ENCODE measurements at places on chromosomes 3 and 15. TPM values are rescaled to one million over a fixed set of nuclear protein-coding genes. Genes with fewer than 3 reads are reported as not detected.

TXNRD3 gene
- 15.1 TPM for total RNA-seq

TGFBR2 gene
- 125 TPM for total RNA-seq

DNA sequence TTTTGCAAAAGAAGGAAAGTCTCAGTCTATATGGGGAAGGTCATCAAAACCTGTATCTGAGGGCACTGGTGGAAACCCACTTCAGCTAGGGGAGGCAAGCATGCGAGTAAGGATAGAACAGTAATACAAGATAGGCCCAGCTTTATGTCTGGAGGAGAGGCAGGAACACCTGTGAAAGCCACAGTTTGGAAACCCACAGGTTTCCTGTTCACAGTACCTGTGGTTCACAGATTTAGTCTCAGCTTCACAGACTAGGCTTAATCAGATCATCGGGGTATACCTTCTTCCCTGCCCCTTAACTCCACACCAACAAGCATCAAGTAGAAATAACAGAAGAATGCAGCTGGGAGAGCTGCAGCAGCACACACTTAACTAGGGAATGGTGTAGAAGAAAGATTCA lies 36.2 kb downstream of the C2CD4B start:
- no peak for DNase-seq

DNA sequence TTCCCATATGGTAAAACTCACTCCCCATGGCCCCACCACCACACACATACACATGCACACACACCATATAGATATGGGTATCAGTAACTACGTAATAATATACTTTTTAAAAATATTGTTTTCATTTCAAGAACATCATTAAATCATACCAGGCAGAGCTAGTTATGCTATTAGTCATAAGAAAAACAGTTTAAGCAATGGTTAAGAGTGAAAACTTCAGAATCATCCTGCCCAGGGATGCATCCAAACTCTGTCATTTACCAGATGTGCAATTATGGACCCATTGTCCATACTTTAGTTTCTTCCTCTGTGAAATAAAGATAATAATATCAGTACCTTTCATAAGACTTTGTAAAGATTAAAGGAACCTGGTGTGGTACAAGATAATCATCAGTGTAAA lies 608.3 kb downstream of the RBMS3 start:
- no peak for DNase-seq

DNA sequence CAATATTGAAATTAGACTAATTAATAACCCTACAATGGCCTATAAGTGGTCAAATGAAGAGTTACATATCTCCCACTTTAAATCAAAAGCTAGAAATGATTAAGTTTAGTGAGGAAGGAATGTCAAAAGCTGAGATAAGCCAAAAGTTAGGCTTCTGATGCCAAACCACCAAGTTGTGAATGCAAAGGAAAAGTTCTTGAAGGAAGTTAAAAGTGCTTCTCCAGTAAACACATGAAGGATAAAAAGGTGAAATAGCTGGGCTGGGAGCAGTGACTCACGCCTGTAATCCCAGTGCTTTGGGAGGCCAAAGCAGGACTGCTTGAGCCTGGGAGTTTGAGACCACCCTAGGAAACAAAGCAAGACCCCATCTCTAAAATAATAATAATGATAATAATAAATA lies 46.9 kb upstream of the DCUN1D1 start:
- DNase-seq = no peak

GRCh38 chr3:151974067-151974466 lies 100.6 kb downstream of the SUCNR1 start:
- no peak for DNase-seq

ZMYND10 gene
- total RNA-seq = 0.44 TPM

- DNase-seq = no peak
Observed at GRCh38 chr15:85603160-85603559, 191.6 kb downstream of the KLHL25 start.

TM4SF1 gene
- total RNA-seq = 79.5 TPM

ARPP21 gene
- total RNA-seq = not detected

DNA sequence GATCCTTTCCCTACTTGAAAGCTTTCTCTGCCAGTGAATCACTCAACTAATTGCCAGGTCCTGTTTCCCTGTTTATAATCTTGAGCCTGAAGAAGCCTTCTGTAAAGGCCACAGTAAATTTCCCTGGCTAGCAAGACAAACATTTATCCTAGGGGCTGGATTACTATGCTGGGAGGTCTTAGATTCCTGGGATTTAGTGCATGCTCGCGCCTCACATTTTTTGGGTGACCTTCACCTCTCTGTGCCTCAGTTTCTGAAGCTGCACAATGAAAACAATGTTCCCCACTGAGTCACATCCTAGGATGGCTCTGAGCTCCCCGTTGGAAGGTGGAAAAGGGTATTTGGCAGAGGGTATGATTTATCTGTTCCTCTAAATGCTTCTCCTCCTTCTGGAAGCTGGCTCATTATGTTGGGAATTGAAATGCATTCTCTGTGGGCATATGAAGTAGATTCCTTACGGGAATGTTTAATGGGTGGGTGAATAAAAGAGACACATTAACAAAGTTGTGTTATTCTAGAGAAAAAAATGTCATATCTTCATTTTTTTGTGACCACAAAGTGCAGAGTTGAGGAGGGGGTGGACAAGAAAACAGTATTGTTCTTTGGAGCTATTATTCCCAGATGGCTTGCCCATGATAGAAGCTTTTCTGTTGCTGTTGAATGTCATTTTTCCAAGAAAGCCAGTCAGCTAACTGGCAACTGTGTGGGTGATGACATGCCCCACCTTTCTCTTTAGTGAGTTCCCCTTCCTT lies 32.4 kb downstream of the LSM3 start:
- DNase-seq = no peak

SPSB4 gene
- not detected for total RNA-seq

TMCO5A gene
- not detected for total RNA-seq

DNA sequence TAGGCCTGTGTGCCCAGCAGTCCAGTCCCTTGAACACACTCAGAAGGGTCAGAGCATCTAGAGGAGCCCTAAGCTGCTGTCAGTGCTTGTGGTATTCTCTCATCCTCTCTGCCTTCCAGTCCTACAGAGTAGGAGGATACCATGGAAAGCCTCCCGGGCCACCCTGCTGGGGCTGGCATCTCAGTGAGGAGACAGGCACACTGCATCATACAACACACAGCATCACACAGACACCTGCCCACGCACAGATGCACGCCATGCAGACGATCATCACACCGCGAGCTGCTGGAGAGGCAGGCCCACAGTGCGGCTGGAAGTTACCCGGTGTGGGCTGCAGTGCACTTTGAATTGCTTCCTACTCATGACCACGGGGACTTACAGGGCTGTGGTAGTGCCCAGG lies 15.2 kb downstream of the GABRA5 start:
- DNase-seq = no peak

UBE2Q2 gene
- total RNA-seq = 32.1 TPM

XCR1 gene
- total RNA-seq = not detected

DNA sequence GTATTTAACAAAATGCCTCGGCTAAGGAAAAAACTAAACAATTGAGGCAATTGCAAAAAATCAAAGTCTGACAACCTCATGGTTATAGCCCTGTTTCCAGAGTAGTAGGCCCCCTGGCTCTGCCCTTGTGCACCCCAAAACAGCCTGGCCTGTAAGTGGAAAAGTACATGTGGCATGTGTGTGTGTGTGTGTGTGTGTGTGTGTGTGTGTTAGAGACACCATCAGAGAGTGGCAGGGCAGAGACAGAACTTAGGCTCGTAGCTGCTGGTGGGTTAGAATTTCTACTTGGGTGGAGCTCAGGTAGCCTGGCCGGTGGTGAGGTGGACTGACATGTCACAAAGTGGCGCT lies 14.1 kb upstream of the AHSG start:
- no peak for DNase-seq

GNL3 gene
- 126 TPM for total RNA-seq

NR1D2 gene
- 19.9 TPM for total RNA-seq

- no peak for DNase-seq
Observed at GRCh38 chr3:60812502-60812901, 438.8 kb downstream of the FHIT start.

GRCh38 chr15:61653110-61653509 lies 407.1 kb downstream of the VPS13C start:
- DNase-seq = no peak

- no peak for DNase-seq
Observed at GRCh38 chr3:61632568-61633175, 71.3 kb downstream of the PTPRG start.

- DNase-seq = no peak
Observed at GRCh38 chr3:138943724-138944653, 2.9 kb downstream of the FOXL2 start.

CFAP100 gene
- total RNA-seq = not detected

GRCh38 chr15:80969316-80969715 lies 20.3 kb downstream of the MESD start:
- DNase-seq = no peak

GRCh38 chr3:19598870-19599269 lies 335.1 kb downstream of the EFHB start:
- DNase-seq = no peak

DNA sequence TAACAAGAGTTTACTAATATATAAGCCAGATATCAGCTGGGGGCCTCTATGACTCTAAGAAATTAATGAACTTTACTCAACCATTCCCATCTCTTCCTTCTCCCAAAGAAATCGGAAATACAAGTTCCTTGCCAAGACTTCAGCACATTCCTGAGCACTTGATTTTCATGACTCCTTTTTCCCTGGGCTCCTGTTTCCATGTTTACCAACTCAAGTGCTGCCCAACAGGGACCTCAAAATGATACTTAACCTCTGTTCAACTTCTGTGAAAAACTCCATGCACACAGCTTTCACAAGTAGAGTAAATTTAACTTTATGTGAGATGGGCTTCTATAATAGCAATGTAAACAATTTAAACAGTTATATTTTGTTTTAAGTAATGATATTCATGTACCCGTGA lies 315.8 kb upstream of the CDIN1 start:
- DNase-seq = no peak

- DNase-seq = no peak
Observed at GRCh38 chr3:15977598-15978232, 179.9 kb upstream of the ANKRD28 start.

ISL2 gene
- 0.27 TPM for total RNA-seq

DNA sequence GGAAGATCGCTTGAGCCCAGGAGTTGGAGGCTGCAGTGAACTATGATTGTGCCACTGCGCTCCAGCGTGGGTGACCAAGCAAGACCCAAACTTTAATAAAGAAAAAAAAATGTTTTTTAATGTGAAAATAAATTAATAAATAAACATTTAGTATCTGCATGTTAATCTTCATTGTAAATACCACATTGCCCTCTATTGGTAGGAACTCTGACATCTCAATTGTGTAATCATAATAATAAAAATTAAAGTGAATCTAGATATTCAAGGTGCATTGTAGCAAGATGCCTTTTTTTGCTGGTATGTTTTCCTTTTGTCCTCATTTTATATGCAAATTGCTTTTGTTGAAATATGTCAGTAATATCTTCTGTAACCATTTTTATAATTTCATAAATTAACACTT lies 95.0 kb upstream of the LIMD1 start:
- no peak for DNase-seq

DNA sequence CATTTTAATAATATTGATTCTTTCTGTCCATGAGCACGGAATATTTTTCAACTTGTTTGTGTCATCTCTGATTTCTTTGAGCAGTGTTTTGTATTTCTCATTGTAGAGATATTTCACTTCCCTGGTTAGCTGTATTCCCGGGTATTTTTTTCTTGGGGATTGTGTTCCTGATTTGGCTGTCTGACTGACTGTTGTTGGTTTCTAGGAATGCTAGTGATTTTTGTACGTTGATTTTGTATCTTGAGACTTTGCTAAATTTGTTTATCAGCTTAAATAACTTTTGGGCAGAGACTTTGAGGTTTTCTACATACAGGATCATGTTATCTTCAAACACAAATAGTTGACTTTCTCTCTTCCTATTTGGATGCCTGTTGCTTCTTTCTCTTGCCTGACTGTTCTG lies 418.8 kb upstream of the ALCAM start:
- no peak for DNase-seq

SERP1 gene
- 81.0 TPM for total RNA-seq

PLA2G4D gene
- total RNA-seq = 0.07 TPM

MGA gene
- 19.3 TPM for total RNA-seq

DNA sequence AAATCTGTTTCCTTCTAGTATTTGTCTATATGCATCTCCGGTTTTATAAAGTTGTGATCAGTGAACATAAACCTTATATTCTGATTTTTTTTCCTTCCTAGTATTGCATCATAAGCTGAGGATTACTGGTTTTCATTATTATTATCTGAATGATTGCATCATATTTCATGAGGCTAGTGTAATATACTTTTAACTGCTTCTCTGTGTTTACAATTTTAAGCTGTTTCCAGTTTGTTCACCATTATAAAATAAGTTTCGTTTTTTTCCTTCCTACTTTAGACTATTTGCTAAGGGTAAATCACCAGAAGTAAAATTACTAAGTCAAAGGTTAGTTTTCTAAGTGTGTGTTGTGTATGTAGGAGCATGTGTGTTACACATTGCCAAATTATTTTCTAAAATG lies 20.2 kb downstream of the SEMA6D start:
- no peak for DNase-seq

CFAP92 gene
- total RNA-seq = 0.28 TPM

GRCh38 chr3:62586356-62586755 lies 213.0 kb upstream of the FEZF2 start:
- DNase-seq = no peak

- DNase-seq = no peak
Observed at GRCh38 chr3:100029689-100030088, 84.6 kb downstream of the FILIP1L start.

- DNase-seq = no peak
Observed at GRCh38 chr3:50414616-50415015, 55.3 kb upstream of the TMEM115 start.

- no peak for DNase-seq
Observed at GRCh38 chr3:9820946-9821345, 10.9 kb downstream of the TTLL3 start.

DNA sequence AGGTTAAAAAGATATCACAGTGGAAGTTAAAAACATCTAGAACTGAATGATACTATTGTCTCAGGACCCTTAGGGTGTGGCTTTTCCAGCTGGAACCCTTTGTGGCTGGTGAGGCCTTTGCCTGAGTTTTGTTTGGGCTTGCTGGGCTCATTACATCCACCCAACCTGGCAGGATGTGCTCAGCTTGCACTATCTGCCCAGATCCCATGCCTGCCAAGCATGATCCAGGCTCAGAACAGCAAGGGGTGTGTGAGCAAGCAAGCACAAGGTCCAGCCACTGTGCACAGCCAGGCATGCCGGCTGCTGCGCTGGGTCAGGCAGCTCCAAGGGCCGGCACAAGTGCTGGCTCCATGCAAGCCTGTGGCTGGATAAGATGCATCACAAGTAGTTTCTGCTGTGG lies 512.7 kb upstream of the CDIN1 start:
- peak; percentile 84 for DNase-seq

DNA sequence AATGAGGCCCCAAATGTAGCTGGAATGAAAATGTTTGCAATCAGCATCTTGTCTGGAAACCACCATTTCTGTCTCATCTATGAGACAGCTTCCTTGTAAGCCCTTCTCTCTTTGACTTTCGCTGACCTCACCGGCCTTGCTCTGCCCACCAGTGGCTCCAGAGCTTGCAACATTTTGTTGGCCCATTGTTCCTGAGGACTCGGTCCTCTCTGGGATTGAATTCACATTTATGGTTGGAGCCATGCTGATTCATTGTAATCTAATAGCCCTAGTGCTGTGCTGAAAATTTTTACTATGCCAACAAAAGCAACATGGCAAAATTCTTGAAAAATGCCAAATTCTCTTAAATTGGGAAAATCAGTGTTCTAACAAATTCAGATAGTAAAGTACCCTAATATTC lies 37.2 kb downstream of the ABHD5 start:
- DNase-seq = no peak

Data from foreskin keratinocyte (primary cell).